ENCODE measurements at places on chromosomes 16 and 17.

- no peaks in the 10 kb centered on the region for H3K4me1 ChIP-seq
- DNase-seq, result no peak
- no peak overlapping the region for H3K27ac ChIP-seq
- H3K27me3 ChIP-seq, result no peaks in the 10 kb centered on the region
Observed at GRCh38 chr16:75415169-75415905, 18.0 kb downstream of the CFDP1 start.

DNA sequence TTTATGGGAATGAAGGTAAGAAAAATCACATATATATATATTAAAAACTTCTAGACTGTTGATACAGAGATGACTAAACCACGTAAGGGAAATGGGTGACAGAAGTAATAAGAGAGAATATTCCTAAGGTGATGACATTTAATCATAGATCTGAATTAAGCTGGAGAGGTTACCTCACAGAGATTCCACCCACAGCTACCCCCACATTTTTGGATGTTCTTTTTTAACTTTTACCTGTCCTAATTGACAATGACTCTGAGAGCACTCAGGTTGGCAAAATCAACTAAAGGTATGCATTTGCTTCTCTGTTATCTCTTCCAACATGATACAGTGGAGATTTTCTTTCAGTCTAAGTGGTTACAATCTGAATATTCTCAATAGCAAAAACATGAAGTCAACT lies 1280.6 kb downstream of the CDH11 start:
- DNase-seq, result no peak
- H3K27me3 ChIP-seq, result no peaks in the 10 kb centered on the region
- no peak overlapping the region for H3K27ac ChIP-seq
- no peak overlapping the region for H3K4me3 ChIP-seq
- H3K4me1 ChIP-seq, result no peaks in the 10 kb centered on the region

GRCh38 chr17:2962236-2962635 lies 101.2 kb downstream of the OR1D5 start:
- H3K36me3 ChIP-seq, result no peaks in the 10 kb centered on the region
- no peak for DNase-seq
- H3K4me1 ChIP-seq, result no peaks in the 10 kb centered on the region
- H3K4me3 ChIP-seq, result no peak overlapping the region
- no peak overlapping the region for H3K27ac ChIP-seq

DNA sequence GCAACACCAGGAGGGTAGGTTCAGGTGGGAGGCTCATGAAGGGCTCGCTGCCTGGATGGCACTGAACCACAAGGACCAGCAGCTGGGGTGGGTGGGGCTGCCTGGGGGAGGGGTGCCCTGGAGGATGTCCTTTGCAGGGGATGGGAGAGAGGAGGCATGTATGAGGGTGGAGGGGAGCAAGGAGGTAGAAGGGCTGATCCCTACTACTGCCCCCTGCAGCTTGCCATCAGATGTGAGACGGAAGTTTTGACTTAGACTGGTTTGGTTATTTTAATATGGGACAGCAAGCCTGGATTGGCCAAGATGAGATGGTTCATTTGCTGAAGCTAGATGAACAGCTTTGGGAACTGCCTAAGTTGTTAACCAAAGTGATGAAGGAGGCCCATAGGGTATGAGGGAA lies 115.9 kb downstream of the SEC14L1 start:
- H3K27me3 ChIP-seq, result no peaks in the 10 kb centered on the region
- DNase-seq, result no peak
- no peak overlapping the region for H3K27ac ChIP-seq
- no peaks in the 10 kb centered on the region for H3K36me3 ChIP-seq
- H3K4me1 ChIP-seq, result no peaks in the 10 kb centered on the region
